ENCODE measurements at places on chromosomes 1 and 21. TPM values are rescaled to one million over a fixed set of nuclear protein-coding genes. Genes with fewer than 3 reads are reported as not detected.
A peak's percentile ranks its signal among the peaks of the same experiment; 100 is the strongest.

Gene ESRRG
- total RNA-seq, result not detected

Gene GBP4
- 0.83 TPM for total RNA-seq

Gene TOR1AIP1
- total RNA-seq, result 23.5 TPM

Gene OR10J1
- total RNA-seq, result not detected

Gene LCK
- 2.6 TPM for total RNA-seq

Gene UBASH3A
- total RNA-seq, result not detected

Gene ZBTB8OS
- total RNA-seq, result 36.0 TPM

Gene HIVEP3
- 11.0 TPM for total RNA-seq

Gene SLX9
- total RNA-seq, result 22.8 TPM

Gene OMA1
- total RNA-seq, result 29.0 TPM

DNA sequence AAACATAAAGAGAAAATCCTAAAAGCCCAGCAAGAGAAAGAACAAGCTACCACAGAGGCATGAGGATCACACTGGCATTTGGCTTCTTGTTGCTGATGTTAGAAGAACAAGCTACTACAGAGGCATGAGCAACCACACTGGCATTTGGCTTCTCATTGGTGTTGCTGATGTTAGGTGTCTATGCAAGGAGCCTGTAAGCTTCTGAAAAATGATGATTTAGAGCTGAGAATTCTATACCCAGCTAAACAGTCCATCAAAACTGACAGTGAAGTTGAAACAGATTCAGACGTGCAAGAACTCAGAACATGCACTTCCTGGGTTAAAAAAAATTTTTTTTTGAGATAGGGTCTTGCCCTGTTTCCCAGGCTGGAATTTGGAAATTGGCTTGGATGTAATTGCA lies 37.8 kb upstream of the ADARB1 start:
- DNase-seq, result no peak

DNA sequence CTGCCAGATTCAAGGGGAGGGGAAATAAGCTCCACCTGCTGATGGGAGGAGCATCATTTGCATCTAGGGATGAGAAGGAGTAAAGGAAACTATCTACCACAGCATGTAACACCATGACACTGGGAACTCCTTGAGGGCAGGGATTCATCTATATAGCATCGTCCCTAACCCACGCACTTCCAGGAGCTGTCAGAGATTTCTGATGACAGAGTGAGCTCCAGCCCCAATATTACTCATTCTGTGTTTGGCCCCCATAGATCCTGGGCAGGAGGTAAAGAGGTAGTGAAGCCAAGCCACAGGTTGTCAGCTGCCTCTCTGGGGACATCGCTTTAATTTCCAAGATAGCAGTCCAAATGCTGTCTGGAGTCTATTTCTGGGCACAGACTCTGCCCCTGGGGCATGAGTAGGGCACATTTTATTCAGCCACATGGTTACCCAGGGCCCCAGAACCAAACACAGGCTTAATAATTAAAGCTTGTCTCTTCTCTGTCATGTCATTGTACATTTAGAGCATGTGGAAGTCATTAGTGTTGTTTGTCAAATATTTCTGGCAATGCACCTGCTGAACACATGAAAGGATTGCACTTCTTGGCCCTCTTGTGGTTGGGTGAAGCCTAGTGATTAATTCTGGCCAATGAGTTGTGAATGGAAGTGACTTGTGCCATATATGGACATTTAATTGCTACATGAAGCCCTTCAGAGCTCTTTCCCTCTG lies 105.9 kb upstream of the POU3F1 start:
- no peak for DNase-seq

GRCh38 chr21:26116456-26117011 lies 54.0 kb downstream of the APP start:
- peak; percentile 58 for DNase-seq

DNA sequence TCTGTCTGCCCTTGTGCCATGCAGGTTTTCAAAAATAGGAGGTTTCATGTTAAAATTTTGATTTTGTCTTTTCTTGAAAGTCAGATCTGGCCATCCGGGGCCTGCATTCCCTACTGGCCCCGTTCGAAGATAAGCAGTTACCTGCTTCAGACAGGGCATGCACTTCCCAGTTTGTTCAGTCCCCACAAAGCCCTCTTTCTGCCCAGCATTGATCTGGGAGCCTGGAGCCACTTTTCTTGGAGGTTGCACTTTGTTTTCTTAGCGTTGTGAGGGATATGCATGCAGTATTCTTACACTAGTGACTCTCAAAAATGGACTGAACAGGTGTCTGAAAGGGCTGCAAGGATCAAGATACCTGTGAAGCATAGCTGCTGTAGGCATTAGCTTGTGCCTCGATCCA lies 11.5 kb downstream of the MOV10 start:
- DNase-seq, result no peak

GRCh38 chr1:28148880-28149195 lies 27.7 kb downstream of the PTAFR start:
- no peak for DNase-seq

GRCh38 chr21:14545906-14546480 lies at the start of gene SAMSN1:
Gene SAMSN1, minus strand, starts transcription at chr21:14546315. Its CDS starts 54 bp downstream, at chr21:14546261.
- DNase-seq, result no peak

DNA sequence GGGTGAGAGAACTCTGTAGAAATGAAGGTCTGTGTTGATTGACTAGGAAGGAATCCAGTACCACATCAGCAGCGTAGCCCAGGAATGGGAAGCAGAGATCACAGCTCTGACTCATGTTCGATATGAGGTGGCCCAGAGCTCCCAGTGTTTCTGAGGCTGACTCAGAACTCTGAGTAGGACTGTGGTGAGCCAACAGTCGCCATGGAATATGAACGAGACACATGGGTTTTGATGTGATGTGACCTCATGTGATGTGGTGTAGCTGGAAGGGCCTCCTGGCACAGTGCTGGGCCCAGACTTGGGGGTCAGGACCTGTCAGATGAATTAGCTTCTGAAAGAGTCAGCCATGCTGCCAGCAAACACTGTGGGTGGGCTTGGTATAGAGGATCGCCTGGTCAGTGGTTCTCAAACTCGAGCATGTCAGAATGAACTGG lies 237.0 kb downstream of the MRPL39 start:
- no peak for DNase-seq

DNA sequence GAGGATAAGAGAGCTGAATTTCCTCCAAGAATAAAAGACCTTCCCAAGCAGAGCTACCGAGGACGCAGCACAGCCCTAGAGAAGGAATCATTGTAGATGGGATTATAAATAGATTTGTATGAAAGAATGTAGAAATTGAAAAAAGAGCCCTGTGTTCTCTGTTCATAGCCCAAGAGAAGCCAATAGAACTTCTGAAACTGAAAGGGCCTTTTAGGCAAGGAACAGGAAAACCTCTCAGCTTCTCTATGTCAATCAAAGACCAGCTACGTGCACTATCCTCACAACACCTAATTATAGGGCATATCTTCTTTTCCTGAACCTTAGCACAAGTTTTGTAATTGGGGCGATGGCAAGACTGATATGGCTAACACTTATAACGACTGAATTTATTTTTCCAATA lies 192.4 kb upstream of the RNPC3 start:
- DNase-seq, result no peak

DNA sequence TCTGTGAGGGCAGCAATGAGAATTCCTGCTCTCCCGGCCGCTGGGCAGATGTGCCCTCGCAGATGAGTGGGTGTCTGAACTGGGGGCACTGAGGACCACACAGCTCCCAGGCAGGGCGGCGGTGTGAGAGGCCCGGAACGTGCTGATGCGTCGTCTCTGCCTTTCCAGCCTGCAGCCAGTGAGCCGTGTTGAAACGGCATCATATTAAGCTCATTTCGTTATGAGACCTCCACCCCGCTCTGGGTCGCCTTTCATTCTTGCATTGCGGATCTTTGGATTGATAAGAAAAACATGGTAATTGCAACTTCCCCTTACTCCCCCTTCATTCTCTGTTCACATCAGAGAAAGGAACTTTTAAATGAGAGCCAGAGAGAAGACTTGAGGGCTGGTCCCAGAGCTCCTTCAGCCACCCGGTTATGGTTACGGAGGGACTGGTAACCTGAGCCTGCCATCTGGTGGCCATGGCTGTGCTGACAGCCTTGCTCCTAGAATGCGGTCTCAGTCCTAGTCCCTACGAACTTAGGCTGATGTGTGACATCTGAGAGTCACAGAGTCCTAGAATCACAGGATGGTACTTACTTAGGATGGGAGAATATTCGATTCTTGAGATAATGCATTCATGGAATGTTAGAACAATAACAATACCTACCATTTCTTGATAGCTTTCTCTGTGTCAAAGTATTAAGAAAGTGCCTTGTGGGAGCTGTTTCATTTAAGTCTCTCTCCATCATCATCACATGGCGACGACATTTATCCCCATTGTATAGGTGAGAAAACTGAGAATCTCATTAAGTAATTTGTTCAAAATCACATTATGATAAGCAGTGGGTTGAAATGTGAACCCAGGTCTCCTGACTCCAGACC lies 271.0 kb downstream of the TRABD2B start:
- DNase-seq, result peak; percentile 64

- no peak for DNase-seq
Observed at GRCh38 chr1:109912873-109913272, 2.2 kb downstream of the CSF1 start.

Measured in PC-9 (cell line).